ENCODE measurements at places on chromosomes 3 and 15. TPM values are rescaled to one million over a fixed set of nuclear protein-coding genes. Genes with fewer than 3 reads are reported as not detected.

Gene MYLK
- 11.3 TPM for total RNA-seq

Gene TMEM207
- not detected for total RNA-seq

Gene CASR
- total RNA-seq: under 0.01 TPM

Gene IRAK2
- 4.8 TPM for total RNA-seq

Gene TEX55
- total RNA-seq: under 0.01 TPM
